Activated CD8-positive, alpha-beta T cell treated with anti-CD3 and anti-CD28 coated beads, Interleukin-2, amount 10 ng/mL, durations not matched to agents 7 days and 5 days (primary cell): ENCODE measurements at places on chromosomes 4 and X. TPM values are rescaled to one million over a fixed set of nuclear protein-coding genes. Genes with fewer than 3 reads are reported as not detected.

GRCh38 chr4:103375278-103375677, 177.1 kb upstream of the CENPE start:
- no peak for DNase-seq

GRCh38 chrX:40368611-40369061, 212.1 kb upstream of the ATP6AP2 start:
- DNase-seq, result no peak

GRCh38 chr4:180942367-180942916, 1300.8 kb upstream of the TENM3 start:
- no peak for DNase-seq

- no peak for DNase-seq
Measured at GRCh38 chr4:94613248-94613647, 144.5 kb upstream of the BMPR1B start.

OPN1MW gene
- total RNA-seq, result not detected

CT45A1 gene
- not detected for total RNA-seq

FAAH2 gene
- not detected for total RNA-seq

DNA sequence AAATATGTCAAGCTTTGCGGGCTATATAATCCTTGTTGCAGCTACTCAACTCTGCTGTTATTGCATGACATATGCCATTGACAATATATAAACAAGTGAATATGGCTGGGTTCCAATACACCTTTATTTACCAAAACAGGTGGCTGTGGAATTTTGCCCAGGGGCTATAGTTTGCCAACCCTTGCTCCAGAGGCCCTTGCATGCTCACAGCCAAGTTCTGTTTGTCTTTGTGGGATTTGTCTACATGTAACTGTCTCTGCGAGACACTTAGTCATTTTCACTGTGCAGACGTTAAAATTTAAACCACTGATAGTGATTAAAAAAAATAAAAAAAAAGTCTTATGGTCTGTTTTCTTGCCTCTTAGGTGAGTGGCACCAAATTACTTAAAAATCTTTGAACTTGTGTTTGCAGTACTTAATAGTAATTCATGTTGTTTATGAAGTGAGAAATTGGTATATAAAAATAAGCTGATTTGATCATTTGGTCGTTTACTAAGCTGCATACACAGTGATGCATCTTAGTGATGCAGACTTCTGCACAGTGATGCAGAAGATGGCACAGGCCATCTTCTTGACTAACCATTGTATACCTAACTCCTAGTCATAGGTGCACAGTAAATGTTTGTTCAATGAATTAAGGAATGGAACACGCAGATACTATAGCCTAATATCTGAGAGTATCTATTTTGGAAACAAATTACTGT, 170.9 kb downstream of the FRMPD4 start:
- no peak for DNase-seq
